NCI-H2029 treated with DMSO at 0.1 percent for 48 hours (cell line): ENCODE measurements at places on chromosomes 7 and 10.

DNA sequence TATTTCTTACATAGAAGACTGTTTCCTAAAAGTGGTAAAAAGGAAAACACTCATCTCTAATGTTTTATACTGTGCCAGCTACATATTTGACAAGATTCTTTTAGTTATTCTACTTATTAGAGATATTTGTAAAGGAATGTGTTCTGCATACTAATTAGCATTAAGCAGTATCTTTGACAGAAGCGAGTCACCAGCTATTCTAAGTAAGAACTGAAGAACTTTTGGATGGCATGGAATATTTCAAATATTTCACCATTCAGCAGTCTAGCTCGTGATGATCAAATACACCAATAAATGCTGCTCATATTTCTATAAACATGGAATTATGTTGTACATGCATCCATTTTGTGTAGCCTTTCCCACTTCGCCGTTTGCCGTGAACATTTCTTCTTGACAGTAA, 241.6 kb upstream of the TCF7L2 start:
- DNase-seq = no peak

DNA sequence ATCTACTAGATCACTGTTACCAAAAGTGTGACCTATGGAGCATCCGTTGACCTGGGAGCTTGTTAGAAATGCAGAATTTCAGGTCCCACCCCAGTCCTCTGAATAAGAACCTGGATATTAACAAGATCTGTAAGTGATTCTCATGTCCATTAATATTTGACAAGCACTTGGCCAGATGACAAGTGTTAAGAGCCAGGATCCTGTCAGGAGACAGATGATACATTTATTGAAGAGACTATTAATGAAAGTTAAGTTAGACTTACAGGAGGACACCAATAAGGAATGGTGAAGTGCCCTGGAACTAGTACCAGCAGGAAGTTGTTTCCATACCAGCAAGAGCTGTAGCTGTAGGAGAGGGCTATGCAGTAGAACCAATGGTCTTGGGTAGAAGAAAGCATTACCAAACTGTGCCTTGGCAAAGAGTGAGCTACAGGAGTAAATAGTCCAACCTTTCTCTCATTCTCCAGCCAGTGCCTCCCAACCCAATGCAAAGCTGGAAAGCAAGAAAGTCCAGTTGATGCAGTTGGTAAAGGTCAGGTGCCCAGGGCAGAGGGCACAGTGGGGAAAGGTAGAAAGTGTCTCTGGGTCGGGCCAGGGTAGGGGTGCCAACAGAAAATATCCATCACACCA, 35.3 kb upstream of the ADD3 start:
- DNase-seq = no peak

GRCh38 chr10:31999070-31999660, 57.1 kb downstream of the KIF5B start:
- DNase-seq = no peak

- no peak for DNase-seq
These were observed at the start of gene IRF5 for GRCh38 chr7:128937647-128938543. Gene IRF5 (plus strand): TSS chr7:128937927. CDS start chr7:128942082, 4,155 bp downstream.

GRCh38 chr7:134307320-134307719, 9.4 kb downstream of the SLC35B4 start:
- no peak for DNase-seq

- DNase-seq = no peak
These were observed 92.4 kb upstream of the PPP2R2D start for GRCh38 chr10:131808370-131808930.

GRCh38 chr10:105785721-105786120, 1144.6 kb downstream of the SORCS3 start:
- DNase-seq = no peak

DNA sequence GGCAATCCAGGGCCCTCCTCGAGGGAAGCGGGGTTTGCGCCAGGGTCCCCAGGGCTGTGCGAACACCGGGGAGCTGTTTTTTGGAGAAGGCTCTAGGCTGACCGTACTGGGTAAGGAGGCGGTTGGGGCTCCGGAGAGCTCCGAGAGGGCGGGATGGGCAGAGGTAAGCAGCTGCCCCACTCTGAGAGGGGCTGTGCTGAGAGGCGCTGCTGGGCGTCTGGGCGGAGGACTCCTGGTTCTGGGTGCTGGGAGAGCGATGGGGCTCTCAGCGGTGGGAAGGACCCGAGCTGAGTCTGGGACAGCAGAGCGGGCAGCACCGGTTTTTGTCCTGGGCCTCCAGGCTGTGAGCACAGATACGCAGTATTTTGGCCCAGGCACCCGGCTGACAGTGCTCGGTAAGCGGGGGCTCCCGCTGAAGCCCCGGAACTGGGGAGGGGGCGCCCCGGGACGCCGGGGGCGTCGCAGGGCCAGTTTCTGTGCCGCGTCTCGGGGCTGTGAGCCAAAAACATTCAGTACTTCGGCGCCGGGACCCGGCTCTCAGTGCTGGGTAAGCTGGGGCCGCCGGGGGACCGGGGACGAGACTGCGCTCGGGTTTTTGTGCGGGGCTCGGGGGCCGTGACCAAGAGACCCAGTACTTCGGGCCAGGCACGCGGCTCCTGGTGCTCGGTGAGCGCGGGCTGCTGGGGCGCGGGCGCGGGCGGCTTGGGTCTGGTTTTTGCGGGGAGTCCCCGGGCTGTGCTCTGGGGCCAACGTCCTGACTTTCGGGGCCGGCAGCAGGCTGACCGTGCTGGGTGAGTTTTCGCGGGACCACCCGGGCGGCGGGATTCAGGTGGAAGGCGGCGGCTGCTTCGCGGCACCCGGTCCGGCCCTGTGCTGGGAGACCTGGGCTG, 26.0 kb downstream of the PRSS2 start:
- DNase-seq = no peak

DNA sequence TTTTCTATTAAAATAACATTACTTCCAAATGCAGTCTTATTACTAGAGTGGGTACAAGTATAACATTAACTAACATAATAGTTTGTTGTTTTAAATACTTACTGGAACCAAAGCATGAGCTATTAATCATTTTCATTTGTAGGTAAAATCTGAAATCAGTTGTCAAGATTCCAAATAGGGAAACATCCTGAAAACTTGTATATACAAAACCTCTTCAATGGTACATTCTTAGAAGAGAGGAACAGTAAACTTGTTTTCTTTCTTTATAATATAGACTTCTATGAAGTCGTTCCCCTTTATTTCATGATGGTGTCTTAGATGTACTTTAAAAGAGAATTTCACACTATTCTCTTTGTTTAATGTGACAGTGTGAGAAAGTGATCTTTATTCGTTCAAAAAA, 85.9 kb downstream of the VTI1A start:
- no peak for DNase-seq

- no peak for DNase-seq
These were observed 92.3 kb upstream of the TMEM168 start for GRCh38 chr7:112882511-112882910.

DNA sequence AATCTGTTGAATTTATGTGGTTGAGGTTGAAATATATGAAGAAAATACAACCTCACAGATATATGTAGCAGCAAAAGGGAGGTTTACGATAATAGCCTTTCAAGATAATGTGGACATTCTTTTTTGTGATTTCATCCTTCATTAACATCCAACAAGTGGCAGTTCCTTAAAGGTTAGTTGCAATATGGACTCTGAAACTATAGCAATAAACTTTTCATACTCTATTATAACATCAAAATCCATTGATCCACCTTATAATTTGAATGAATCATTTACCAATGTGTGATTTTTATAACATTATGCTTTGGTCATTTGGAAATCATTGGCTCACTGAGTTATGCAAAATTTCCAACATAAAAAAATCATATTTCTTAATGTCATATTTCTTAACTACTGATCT, 200.8 kb upstream of the CSTF2T start:
- no peak for DNase-seq

DNA sequence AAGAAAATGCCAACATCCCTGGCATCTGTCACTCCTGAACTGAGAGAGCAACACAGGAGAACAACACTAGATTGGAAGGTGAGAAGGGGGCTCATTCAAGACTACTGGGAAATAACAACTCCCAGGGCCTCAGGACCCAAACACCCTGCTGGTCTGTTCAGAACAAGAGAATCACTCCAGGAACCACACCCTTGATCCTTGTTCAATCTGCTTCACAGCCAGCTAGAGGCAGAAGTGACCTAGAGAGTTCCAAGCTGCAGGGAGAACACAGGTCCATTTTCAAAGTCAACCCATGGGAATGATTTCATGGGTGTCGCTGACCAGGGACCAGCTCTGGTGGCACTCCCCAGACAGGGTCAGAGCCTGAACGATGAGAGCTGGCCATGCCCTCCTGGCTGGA, 42.3 kb downstream of the LRRC20 start:
- no peak for DNase-seq

- no peak for DNase-seq
These were observed 3.6 kb downstream of the GDI2 start for GRCh38 chr10:5809527-5810154.

- no peak for DNase-seq
These were observed 8.7 kb downstream of the KPNA7 start for GRCh38 chr7:99199226-99199625.

GRCh38 chr7:28530175-28530802, 118.0 kb downstream of the CREB5 start:
- no peak for DNase-seq

DNA sequence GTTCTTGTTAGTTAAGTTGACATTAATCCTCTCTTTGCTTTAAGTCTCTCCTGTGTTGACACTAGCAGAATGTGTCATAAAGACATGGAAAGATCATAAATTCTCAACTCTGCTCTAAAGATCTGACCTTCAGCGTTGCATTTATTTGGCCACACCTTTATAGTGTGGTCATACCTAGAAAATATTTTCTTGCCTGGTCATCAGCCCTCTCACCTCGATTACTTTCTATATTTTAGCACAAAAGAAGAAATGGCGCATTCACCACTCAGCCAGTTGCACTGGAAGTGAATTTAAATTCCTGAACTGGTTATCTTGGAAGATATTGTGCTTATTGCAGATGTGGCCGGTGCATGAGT, 96.7 kb upstream of the PDCD4 start:
- no peak for DNase-seq

- DNase-seq = peak; percentile 0
These were observed 231.0 kb upstream of the LYZL1 start for GRCh38 chr10:29057822-29058331.

- DNase-seq = no peak
These were observed 39.0 kb upstream of the PCBD1 start for GRCh38 chr10:70927189-70927943.

- no peak for DNase-seq
These were observed 163.7 kb upstream of the AOAH start for GRCh38 chr7:36887969-36888368.

DNA sequence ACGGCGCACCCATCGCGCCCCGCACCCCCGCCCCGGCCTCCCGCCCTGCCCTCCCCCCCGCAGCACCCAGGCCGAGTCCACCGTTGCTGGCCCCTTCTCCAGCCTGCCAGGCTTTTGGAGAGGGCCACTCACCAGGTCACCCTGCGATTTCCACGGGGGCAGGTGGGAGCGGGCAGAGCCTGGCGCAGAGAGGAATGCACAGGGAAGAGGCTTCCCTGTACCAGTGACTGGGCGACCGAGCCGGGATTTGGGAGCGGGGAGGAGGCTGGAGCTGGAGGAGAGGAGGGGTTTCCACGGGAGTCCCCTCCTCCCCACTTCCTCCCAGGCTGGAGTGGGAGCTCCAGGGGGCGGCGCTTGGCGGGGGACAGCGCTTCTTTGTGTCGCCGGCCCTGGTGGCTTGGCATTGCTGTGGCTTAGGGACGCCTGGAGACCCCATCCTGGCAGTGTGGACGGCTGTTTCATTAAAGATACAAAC, 19.3 kb downstream of the TCAF1 start:
- peak; percentile 11 for DNase-seq
